ENCODE measurements at places on chromosomes 3 and 15. TPM values are rescaled to one million over a fixed set of nuclear protein-coding genes. Genes with fewer than 3 reads are reported as not detected.
A peak's percentile ranks its signal among the peaks of the same experiment; 100 is the strongest.

ASB14 gene
- 2.8 TPM for total RNA-seq

TM6SF1 gene
- 17.1 TPM for total RNA-seq

ISL2 gene
- not detected for total RNA-seq

CAPN3 gene
- 131 TPM for total RNA-seq

EPHB1 gene
- total RNA-seq: 8.9 TPM

CDCP1 gene
- 0.55 TPM for total RNA-seq

IL17RD gene
- total RNA-seq: 0.53 TPM

- no peak overlapping the region for H3K4me3 ChIP-seq
- no peaks in the 10 kb centered on the region for H3K36me3 ChIP-seq
- H3K27me3 ChIP-seq: no peaks in the 10 kb centered on the region
- no peak for DNase-seq
- no peaks in the 10 kb centered on the region for H3K4me1 ChIP-seq
Measured at GRCh38 chr3:51711352-51712037, 4.6 kb downstream of the GRM2 start.

GRCh38 chr3:149197669-149198068 lies 24.0 kb downstream of the CP start:
- no peak for DNase-seq
- H3K27me3 ChIP-seq: no peaks in the 10 kb centered on the region
- H3K36me3 ChIP-seq: no peaks in the 10 kb centered on the region
- no peaks in the 10 kb centered on the region for H3K4me1 ChIP-seq

GRCh38 chr3:195839260-195840010 lies 27.7 kb upstream of the MUC4 start:
- H3K36me3 ChIP-seq: no peaks in the 10 kb centered on the region
- no peak for DNase-seq
- no peaks in the 10 kb centered on the region for H3K4me1 ChIP-seq

GRCh38 chr15:99545605-99546004 lies 20.2 kb upstream of the MEF2A start:
- DNase-seq: no peak
- H3K27me3 ChIP-seq: no peaks in the 10 kb centered on the region

DNA sequence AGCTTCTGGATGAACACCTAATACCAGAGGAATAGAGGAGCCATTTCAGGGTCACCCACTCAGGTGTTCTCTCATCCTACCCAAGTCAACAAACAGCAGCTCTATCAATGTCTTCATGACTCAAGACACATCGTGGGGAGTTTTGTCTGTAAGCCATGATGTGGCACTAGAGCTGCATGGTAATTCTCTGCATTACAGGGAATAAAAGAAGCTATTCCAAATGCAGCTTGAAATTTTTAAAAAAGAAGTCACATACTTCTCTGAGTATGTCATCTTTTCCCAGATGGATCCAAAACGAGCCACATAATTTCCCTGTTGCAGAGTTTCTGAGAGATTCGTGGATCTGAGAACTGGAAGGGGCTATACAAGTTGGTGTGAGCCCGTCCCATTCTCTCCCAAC lies 6.1 kb upstream of the THSD4 start:
- no peaks in the 10 kb centered on the region for H3K36me3 ChIP-seq
- H3K4me1 ChIP-seq: no peaks in the 10 kb centered on the region
- no peak overlapping the region for H3K4me3 ChIP-seq
- H3K27ac ChIP-seq: no peak overlapping the region
- DNase-seq: no peak
- H3K27me3 ChIP-seq: no peaks in the 10 kb centered on the region

- H3K27ac ChIP-seq: peak overlapping the region; percentile 57
- peak overlapping the region; percentile 11 for H3K4me3 ChIP-seq
- no peaks in the 10 kb centered on the region for H3K27me3 ChIP-seq
- DNase-seq: no peak
- peaks cover 18% of the 10 kb centered on the region for H3K4me1 ChIP-seq
- no peaks in the 10 kb centered on the region for H3K36me3 ChIP-seq
Measured at GRCh38 chr15:22950256-22950990, 29.7 kb downstream of the CYFIP1 start.

GRCh38 chr3:39404943-39405686 lies 1.4 kb upstream of the RPSA start:
- peaks cover 20% of the 10 kb centered on the region for H3K36me3 ChIP-seq
- no peak overlapping the region for H3K4me3 ChIP-seq
- DNase-seq: no peak
- no peak overlapping the region for H3K27ac ChIP-seq

GRCh38 chr3:109057056-109057455 lies 60.9 kb downstream of the MORC1 start:
- no peak overlapping the region for H3K27ac ChIP-seq
- H3K4me1 ChIP-seq: no peaks in the 10 kb centered on the region
- H3K4me3 ChIP-seq: no peak overlapping the region
- H3K36me3 ChIP-seq: no peaks in the 10 kb centered on the region

DNA sequence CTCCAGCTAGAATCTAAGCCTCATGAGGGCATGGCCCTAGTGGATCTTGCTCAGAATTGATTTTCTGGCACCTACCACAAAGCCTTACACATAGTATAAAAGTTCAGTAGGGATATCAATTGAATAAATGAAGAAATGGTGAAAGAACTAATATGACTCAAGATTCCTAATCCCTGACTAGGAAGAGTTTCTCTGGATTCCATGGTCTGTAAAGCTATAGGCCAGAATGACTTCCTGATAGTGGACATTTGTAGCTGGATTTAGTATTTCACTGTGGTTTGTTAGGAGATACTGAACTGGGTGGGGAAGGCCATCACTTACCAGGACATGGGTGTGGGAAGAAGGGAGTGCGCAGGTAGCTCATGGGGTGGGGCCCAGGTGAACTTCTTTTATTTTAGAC lies 168.9 kb downstream of the RAP2B start:
- no peaks in the 10 kb centered on the region for H3K4me1 ChIP-seq
- DNase-seq: no peak
- no peak overlapping the region for H3K4me3 ChIP-seq
- no peaks in the 10 kb centered on the region for H3K27me3 ChIP-seq
- H3K27ac ChIP-seq: no peak overlapping the region

GRCh38 chr3:114775395-114775794 lies 371.7 kb downstream of the ZBTB20 start:
- H3K27me3 ChIP-seq: no peaks in the 10 kb centered on the region
- DNase-seq: no peak
- no peak overlapping the region for H3K27ac ChIP-seq

DNA sequence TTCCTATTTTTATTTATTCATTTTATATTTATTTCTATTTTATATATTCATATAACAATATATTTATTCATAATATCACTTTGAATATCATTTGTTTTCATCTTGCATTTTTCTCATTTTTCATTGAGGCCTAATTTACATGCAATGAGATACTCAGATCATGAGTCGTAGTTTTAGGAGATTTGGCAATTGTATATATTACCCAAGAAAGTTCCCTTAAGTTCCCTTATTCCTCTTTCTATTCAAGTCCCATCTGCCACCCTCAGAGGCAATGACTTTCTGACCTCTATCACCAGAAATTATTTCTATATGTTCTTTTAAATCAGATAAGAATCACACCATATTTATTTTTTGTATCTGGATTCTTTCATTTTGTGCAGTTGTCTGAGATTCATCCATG lies 329.1 kb upstream of the TPRG1 start:
- no peaks in the 10 kb centered on the region for H3K36me3 ChIP-seq
- no peaks in the 10 kb centered on the region for H3K27me3 ChIP-seq
- no peak overlapping the region for H3K27ac ChIP-seq
- no peaks in the 10 kb centered on the region for H3K4me1 ChIP-seq

GRCh38 chr3:50971487-50971924 lies 296.8 kb downstream of the DOCK3 start:
- no peak overlapping the region for H3K4me3 ChIP-seq
- no peak overlapping the region for H3K27ac ChIP-seq
- no peak for DNase-seq
- H3K4me1 ChIP-seq: no peaks in the 10 kb centered on the region
- H3K27me3 ChIP-seq: no peaks in the 10 kb centered on the region

GRCh38 chr15:47492195-47492594 lies 225.1 kb upstream of the SEMA6D start:
- DNase-seq: no peak
- H3K36me3 ChIP-seq: no peaks in the 10 kb centered on the region
- no peak overlapping the region for H3K27ac ChIP-seq

DNA sequence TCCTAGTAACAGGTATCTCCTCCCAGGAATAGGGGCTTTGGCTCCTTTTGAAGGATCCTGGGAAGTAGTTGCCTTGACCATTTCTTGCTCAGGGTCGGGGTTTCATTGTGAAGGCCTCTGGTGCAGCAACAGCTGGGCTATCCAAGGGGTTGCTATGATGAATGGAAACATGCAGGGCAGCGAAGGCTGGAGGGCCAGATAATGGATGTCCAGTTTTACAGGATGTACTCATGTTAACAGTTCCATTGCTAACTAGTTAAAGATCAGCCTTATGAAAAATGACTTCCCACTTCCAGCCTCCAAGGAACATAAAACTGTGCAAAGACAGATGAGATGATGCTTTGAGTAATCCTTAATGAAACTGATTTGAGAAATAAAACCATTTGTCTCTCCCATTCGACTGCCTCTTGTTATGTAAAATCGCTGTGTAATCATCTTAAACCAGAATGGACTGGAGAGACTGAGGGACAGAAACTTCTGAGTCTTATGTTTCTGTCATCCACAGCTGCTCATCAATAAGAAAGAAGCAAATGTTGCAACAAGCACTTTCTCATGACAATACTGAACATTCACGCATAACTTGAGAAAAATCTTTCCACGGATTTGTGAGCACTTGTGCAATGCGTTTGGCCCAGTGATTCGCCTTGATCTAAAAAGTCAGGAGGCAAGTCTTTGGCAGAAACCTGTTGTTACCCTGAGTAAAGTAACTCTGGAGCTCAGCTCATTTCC lies 473.5 kb upstream of the RGMA start:
- no peak overlapping the region for H3K4me3 ChIP-seq
- peak; percentile 45 for DNase-seq
- H3K36me3 ChIP-seq: no peaks in the 10 kb centered on the region
- H3K27ac ChIP-seq: no peak overlapping the region

DNA sequence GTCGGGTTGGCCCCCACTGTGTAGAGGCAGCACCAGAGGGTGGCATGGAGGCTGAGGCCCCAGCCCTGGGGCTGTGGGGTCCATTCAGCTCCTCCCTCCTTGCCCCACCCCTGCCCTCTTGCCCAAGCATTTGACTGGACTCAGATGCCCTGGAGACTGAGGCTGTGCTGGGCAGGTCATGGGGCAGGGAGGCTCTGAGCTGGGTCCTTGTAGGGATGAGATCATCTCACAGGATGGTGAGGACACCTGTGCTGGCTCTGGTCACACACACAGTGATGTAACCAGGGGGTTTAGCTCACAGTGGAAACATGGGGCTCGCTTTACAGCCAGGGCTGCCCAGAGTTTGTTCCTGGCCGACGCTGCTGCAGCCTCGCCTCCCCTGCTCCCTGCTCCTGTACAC lies 17.8 kb downstream of the ALPK3 start:
- H3K27ac ChIP-seq: peak overlapping the region; percentile 94
- H3K4me1 ChIP-seq: peaks cover 90% of the 10 kb centered on the region
- H3K36me3 ChIP-seq: no peaks in the 10 kb centered on the region

DNA sequence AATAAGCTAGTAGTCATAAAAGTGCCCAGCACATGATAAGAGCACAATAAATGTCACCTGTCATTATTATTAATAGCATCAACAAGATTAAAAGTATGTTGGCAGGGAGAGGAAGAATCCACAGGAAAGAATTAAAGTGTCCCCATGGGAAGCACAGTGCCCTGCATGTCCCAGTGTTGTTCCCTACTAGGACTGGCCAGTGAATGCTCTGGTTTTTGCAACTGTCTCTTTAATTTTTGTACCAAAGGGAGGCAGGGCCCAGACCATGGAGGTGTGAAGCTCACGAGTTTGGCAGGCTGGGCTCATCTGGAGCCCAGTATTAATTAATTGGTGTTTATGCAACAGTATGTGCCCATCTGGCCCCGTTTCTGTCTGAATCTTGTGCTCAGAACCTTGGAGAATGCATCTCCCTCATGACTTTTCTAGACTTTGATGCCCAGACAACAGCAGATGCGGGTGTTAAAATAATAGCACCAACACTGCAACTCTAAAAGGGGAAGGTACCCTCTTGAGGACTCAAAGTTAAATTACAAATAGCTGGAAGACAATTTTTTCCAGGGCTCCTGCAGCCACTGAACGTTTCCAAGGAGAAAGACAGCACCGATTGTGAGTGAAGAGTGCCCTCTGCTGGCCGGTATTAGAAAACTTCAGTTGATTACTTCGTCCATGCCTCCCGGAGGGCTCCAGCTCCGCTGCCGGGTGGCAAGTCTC lies 71.9 kb upstream of the SPATA12 start:
- H3K27me3 ChIP-seq: no peaks in the 10 kb centered on the region
- peak; percentile 54 for DNase-seq

- H3K27me3 ChIP-seq: no peaks in the 10 kb centered on the region
- no peak overlapping the region for H3K4me3 ChIP-seq
- H3K4me1 ChIP-seq: peaks cover 12% of the 10 kb centered on the region
- DNase-seq: no peak
- H3K27ac ChIP-seq: no peak overlapping the region
- H3K36me3 ChIP-seq: no peaks in the 10 kb centered on the region
Measured at GRCh38 chr15:35304389-35304788, 219.3 kb upstream of the NANOGP8 start.

GRCh38 chr3:46367811-46368210 lies 2.9 kb upstream of the CCR5 start:
- H3K27me3 ChIP-seq: no peaks in the 10 kb centered on the region
- no peak overlapping the region for H3K4me3 ChIP-seq
- no peak overlapping the region for H3K27ac ChIP-seq

- DNase-seq: no peak
- no peak overlapping the region for H3K4me3 ChIP-seq
- H3K36me3 ChIP-seq: no peaks in the 10 kb centered on the region
- H3K27me3 ChIP-seq: no peaks in the 10 kb centered on the region
Measured at GRCh38 chr3:5568451-5568850, 380.9 kb downstream of the EDEM1 start.

DNA sequence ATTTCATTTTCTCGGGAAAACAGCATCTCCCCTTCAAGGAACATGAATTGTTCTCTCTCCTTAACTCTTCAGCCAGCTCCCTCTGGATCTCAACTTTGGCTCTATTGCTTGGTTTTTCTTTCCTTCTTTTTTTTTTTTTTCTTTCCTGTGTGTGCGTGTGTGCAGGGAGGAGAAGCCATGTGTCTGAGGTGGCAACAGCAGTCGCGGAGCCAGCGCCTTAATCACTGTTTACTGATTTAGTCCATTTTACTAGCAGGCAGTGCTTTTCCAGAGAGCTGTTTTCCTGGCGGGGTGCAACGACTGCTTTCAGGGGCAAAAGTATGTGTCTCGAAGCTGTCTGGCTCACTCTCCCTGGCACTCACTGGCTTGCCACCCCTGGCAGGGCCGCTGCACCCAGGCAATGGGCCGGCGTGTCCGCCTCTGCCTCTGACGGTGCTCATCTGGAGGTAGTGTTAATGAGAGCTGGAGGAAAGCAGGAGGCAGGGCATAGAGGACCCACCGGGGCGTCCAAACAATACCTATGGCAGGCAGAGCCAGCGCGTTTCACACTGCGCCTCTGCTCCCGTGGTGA lies 835.4 kb upstream of the NR2F2 start:
- no peak overlapping the region for H3K27ac ChIP-seq
- no peak overlapping the region for H3K4me3 ChIP-seq
- DNase-seq: no peak
- no peaks in the 10 kb centered on the region for H3K4me1 ChIP-seq
- H3K36me3 ChIP-seq: no peaks in the 10 kb centered on the region
- no peaks in the 10 kb centered on the region for H3K27me3 ChIP-seq
